ENCODE measurements at places on chromosomes 1 and 21.

GRCh38 chr1:183891158-183891856 is 86.4 kb downstream of the RGL1 start:
- no peak for DNase-seq

- peak; percentile 6 for DNase-seq
Measured at GRCh38 chr1:175162955-175163354, 29.6 kb downstream of the KIAA0040 start.

DNA sequence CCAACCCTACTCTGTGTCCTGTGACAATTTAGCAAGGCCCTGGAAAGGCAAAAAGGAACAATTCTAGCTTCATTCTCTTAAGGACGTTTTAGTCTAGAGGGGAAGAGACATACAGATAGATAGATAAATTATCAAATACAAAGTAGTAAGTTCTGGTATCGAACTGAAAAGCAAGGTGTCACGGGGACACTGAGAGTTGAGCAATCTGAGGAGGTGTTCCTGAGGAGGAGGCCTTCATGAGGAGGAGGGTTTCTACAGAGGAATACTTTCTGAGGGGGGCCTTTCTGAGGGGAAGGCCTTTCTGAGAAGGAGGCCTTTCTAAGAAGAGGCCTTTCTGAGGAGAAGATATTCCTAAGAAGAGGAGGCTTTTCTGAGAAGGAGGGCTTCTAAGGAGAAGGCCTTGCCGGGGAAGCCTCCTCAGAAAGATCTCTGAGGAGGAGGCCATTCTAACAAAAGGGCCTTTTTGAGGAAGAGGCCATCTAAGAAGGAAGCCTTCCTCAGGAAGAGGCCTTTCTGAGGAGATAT is 155.9 kb upstream of the COA6 start:
- DNase-seq = no peak

- no peak for DNase-seq
Measured at GRCh38 chr1:43933386-43934100, at the start of gene ARTN. Gene ARTN, plus strand, starts transcription at chr1:43933801. Its CDS starts 1,856 bp downstream, at chr1:43935657.
